Inflammatory macrophage treated with lipopolysaccharide for 4 hours (primary cell): ENCODE measurements at places on chromosomes 4 and X.

DNA sequence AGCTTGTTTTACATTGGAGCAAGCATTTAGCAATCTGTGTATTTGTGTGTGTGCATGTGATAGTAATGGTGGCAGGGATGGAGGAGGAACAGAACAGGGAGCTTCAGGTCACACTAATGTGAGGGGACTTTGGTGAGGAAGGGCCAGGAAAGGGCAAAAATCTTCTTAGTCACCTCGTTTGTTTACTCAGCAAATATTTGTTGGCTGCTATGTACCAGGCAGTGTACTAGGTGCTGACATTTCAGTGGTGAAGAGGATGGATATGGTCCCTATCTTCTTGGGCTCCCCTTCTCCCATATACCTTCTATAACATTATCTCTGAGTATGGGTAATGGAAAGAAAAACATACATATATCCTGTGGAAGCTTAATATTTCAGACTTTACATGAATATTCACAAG is 48.5 kb upstream of the HDAC8 start:
- no peak for DNase-seq

GRCh38 chr4:142406917-142407501 is 439.1 kb downstream of the INPP4B start:
- no peak for DNase-seq

- no peak for DNase-seq
Measured at GRCh38 chr4:121272526-121272925, 108.3 kb downstream of the QRFPR start.

- DNase-seq: no peak
Measured at GRCh38 chr4:171186700-171187099, 626.5 kb upstream of the GALNTL6 start.

- no peak for DNase-seq
Measured at GRCh38 chrX:82765811-82766210, 742.3 kb upstream of the POU3F4 start.

DNA sequence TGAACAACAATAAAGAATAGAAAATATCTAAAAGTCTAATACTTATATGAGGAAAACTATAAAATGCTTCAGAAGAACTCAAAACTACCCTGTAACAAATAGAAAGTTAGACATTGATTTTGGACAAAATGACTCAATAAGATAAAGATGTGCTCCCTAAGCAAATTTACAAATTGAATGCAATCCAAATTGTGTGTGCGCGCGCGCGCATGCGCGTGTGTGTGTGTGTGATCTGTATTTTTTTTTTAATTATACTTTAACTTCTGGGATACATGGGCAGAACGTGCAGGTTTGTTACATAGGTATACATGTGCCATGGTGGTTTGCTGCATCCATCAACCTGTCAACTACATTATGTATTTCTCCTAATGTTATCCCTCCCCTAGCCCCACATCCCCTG is 320.8 kb upstream of the INTU start:
- DNase-seq: no peak

GRCh38 chr4:56757261-56757746 is 64.2 kb downstream of the SPINK2 start:
- DNase-seq: no peak
